ENCODE measurements at places on chromosomes 5 and 9.
A peak's percentile ranks its signal among the peaks of the same experiment; 100 is the strongest.

DNA sequence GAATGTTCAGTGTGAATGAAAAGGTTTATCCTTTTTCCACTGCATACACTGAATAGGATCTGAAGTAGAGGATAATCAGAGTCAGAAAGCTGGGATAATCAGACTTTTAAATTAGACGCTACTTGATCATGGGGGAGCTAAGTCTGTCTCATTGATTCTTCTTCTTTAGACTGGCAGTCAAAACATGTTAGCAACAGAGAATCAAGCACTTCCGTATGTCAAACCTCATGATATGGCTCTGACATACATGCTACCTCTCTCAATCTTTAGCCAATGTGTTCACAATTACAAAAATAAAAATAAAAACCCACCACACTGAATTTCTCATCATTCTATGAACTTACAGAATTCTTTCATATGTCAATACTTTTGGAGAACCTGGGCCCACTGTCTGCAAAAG lies 19.0 kb upstream of the OR13F1 start:
- no peak for DNase-seq

DNA sequence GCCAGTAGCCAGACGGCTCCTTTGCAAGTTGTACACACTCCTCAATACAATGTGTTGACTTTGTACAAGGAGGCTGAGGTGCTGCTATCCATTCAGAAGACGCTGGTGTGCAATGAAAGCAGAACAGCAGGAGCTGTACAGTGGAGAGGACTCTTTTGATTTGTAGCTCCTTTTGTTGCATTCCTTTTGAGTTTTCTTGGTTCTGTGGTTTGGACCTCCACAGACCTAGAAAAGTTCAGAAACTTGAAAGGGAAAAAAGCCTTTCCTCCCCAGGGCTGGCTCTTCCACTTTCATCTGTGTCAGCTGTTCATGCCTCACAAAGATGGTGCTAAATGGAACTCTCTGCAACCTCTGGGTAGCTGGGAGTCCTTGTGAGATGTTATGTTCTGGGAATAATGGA lies 117.4 kb downstream of the MAT2B start:
- DNase-seq, result no peak

GRCh38 chr5:173920866-173921555 lies 32.9 kb downstream of the CPEB4 start:
- no peak for DNase-seq

GRCh38 chr9:108478431-108479332 lies 377.1 kb downstream of the ACTL7B start:
- peak; percentile 13 for DNase-seq

DNA sequence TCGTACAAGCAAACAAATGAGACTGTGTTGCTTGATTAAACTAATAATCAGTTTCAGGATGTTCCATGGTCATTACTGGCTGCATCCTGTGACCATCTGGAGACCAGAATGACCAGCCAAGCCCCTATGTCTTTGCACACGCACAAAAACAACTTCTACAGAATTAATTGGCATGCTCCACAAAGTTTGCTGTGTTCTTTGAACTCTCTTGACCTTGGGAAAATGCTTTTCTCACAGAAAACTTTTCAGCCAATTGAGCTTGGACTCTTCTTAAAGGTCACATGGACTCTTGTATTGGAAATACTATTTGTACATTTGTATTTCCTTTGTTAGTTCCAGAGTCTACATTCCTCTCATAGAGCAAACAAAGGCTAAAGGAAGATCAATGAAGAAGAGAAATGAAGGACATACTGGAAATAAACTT lies 147.8 kb downstream of the ARRDC3 start:
- no peak for DNase-seq

DNA sequence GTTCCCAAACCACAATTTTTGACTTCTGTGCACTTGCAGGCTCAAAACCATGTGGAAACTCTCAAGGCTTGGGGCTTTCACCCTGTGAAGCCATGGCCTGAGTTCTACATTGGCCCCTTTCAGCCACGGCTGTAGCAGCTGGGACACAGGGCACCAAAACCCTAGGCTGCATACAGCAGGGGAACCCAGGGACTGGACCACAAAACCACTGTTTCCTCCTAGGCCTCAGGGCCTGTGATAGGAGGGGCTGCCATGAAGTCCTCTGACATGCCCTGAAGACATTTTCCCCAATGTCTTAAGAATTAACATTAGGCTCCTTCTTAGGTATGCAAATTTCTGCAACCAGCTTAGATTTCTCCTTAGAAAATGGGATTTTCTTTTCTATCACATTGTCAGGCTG lies 312.1 kb upstream of the TUSC1 start:
- DNase-seq, result no peak

Data from GM12864 (cell line).